Activated T-cell treated with anti-CD3 and anti-CD28 coated beads, Interleukin-2, amount 50 U/mL, for 1 hour (primary cell): ENCODE measurements at places on chromosomes 5 and 9.

DNA sequence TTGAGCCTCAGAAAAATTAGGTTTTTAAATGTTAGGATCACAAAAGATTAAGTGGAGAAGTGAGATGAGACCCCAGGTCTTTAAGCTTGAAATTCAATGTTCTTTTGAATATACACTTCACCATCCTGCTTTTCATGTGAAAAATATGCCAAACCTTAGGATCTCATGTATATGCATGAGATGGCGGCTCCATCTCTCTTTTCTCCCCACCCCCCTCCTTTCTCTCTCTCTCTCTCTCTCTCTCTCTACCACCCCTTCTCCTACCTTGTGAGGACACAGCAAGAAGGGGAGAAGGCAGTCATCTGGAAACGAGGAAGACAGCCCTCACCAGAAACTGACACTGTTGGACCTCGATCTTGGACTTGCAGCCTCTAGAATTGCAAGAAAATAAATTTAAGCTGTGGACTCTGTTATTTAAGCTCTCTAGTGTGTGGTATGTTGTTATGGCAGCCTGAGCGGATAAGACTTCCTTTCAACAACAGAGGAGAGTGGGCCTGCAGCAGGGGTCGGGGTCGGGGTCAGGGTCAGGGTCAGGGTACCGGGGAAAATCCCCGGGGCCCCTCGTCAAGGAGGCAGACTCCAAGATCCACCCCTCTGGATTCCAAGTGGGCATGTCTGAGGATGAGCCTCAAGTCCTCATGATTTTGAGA is 16.4 kb upstream of the ALDH1B1 start:
- DNase-seq, result no peak

- no peak for DNase-seq
Measured at GRCh38 chr5:119582987-119583386, 46.4 kb upstream of the FAM170A start.

- no peak for DNase-seq
Measured at GRCh38 chr5:152523964-152524363, 118.9 kb upstream of the NMUR2 start.

- DNase-seq, result no peak
Measured at GRCh38 chr9:93893899-93894690, 61.1 kb downstream of the BARX1 start.

DNA sequence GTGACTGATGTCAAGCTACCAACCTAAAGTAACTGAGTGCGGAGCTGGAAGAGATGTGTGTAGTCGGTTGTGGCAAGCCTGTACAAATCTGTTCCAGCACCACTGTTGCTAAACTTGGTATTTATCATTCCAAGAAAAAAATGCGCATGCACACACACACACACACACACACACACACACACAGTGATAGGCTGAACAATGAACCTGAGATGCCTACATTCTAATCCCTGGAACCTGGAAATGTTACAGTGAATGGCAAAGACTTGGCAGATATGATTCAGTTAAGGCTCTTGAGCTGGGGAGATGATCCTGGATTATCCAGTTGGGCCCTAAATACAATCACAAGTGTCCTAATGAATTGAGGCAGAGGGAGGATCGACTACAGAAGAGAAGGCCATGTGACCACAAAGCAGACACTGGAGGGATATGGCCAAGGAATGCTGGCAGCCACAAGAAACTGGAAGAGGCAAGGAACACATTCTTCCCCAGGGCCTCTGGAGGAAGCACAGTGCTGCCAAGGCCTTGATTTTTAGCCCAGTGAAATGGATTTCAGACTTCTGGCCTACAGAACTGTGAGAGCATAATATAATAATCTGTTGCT is 49.7 kb upstream of the LHFPL2 start:
- DNase-seq, result no peak

- no peak for DNase-seq
Measured at GRCh38 chr5:147472664-147473475, 37.0 kb downstream of the DPYSL3 start.

- no peak for DNase-seq
Measured at GRCh38 chr5:133727636-133728035, 115.3 kb upstream of the FSTL4 start.

DNA sequence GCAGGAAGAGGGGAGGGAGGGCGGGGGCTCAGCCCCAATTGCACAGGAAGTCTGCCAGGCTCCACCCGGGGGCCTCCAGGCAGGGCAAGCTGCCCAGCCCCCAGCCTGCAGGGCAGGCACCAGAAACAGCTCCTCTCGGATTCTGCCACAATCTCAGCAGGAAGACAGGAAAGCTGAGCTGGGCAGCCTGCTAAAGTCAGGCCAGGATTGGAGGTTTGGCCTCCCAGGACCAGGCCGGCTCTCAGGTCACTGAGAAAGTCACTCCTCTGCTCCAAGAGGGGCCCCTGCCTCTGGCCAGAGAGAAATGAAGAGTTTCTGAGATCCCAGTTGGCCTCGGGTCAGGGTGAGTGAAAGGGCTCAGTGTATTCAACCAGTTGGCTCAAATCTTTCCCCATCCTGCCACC is 54.6 kb upstream of the STXBP1 start:
- DNase-seq, result no peak

GRCh38 chr5:128144491-128144890 is 60.9 kb downstream of the SLC12A2 start:
- DNase-seq, result no peak

DNA sequence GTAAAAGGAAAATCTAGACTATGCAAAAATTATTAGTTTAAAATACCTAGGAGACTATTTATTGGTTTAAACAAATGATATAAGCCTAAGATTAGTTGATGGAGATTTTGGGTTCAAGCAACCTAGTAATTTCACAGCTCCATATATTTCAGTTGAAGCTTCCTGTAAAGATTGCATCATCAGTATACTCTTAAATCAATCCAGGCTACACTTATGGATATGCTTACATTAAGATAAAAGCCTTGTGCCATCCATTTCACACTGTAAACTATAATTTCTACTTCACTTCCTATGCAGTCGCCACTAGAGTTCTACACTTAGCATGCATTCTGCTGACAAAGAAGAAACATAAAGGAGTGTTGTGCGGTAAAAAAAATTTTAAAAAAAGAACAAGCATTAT is 7.3 kb upstream of the LIX1 start:
- DNase-seq, result no peak

- DNase-seq, result no peak
Measured at GRCh38 chr5:153445875-153446579, 44.4 kb upstream of the GRIA1 start.

GRCh38 chr9:107874591-107875369 is 385.2 kb upstream of the KLF4 start:
- no peak for DNase-seq

DNA sequence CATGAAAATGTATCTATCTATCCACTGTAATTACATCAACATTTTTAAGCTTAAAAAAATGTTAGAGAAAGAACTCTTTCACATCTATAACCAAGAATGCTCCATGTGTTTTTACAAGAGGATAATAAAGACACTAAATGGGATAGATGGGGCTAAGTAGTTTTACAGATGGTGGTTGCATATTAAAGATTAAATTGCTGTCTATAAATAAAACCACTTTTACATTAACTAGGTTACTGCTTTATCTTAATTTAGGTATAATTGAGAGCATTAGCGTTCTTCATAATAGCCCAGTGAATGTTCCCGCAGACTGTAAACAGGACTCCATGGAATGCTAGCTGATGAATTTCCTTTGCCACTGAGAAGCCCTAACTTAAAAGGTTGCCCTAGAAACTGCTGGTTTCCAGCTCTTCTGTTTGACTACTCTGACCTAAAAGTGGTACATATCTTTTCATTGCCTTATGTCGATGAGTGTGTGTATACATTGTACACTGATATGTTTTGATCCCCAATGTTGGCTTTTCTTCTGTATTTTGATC is 117.9 kb downstream of the SGCD start:
- no peak for DNase-seq

DNA sequence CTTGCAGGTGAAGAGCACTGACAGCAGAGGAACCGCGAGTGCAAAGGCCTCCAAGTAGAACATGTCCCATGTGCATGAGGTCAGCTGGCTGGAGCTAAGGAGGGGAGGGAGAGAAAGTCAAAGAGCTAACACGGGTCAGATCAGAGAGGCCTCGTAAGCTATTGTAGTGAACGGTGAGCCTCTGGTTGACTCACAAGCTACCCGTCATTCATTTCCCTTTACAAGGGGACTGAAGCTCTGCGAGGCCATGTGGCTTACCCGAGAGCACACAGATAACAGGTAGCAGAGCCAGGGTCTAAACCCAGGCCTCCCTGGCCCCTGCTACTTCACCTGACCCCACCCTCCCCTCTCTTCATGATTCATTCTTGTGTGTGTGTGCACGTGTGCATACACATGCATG is 152.7 kb upstream of the ADRA1B start:
- no peak for DNase-seq

DNA sequence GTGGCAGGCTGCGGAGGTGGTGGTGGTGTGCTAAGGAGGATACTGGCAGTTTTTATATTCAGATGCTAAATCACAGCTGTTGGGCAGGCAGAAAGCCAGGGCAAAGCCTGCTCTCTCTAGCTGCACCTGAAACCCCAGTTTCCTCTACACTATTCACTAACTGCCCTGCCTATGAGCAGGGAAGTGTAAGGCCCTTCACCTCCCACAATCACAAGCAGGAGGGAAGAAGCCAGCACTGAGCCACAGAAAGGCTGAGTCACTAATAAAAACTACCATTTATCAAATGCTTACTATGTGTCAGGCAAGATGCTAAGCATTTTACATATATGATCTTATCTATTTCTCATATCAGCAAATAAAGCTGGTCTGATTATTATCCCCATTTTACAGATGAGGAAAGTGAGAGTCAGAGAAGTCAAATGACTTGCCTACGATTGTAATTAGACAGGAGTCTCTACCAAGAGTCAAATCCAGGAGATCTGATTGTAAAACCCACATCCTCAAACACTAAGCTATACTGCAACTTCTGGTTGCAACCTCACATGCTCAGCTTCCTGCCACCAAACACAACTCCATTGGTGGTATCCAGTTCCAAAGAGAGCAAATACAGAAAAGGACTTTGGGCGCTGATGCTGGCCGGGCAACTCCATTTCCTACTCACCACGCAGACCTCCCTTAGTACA is 17.7 kb upstream of the IL6ST start:
- peak; percentile 28 for DNase-seq
